ENCODE measurements at places on chromosomes 2 and 18.

DNA sequence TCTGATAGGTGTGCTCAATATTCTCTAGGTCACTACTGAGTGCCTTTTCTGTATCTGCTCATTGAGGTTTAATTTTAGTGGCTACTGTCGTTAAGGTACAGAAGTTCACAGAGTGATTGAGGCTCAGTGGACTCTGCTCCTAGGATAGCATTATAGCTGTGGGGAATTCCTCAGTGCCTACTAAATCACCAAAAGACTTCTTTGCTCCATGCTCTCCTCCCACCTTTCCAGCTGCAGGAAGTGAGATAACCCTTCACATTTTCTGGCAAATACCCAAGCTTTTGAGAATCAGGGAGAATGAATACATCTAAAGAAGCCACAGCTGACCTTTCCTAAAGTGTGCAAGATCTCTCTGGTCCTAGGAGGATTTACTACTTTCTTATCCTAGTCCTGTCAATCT is 95.2 kb upstream of the FSIP2 start:
- no peak for DNase-seq

DNA sequence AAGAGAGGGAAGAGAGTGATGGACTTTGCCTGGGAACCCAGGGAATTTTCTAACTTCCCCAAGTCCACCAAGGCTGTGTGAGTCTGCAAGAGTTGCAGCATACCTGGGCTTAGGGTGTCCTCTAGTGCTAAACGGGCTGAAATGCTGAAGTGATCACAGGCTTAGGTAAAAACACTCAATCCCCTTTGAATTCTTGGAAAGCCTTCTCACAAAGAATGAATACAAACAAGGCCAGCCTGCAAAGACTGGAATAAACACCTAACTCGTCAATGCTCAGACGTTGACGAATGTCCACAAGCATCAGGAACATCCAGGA is 30.0 kb upstream of the BMP10 start:
- no peak for DNase-seq

GRCh38 chr2:201984800-201985525 is 48.7 kb upstream of the FZD7 start:
- no peak for DNase-seq

DNA sequence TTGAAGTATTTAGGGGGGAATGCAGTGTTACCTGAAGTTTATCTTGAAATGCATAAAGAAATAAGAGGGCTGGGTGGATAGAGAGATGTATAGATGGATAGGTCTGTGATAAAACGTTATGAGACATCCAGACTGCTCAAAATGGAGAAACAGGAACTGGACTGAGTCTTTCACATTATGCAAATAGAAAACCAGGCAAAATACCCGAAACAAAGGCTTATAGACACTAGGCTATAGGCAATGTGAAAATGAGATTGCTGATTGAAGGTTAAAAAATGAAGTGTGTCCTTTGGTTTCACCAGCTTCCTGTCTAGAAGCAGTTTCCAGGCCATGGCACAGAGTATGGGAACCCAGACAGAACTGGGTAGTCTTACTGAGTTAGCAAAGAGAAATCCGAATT is 24.9 kb upstream of the SLC3A1 start:
- DNase-seq = no peak

GRCh38 chr2:128362889-128363228 is 44.2 kb upstream of the HS6ST1 start:
- no peak for DNase-seq

GRCh38 chr2:214497489-214497888 is 86.6 kb downstream of the VWC2L start:
- DNase-seq = no peak

- DNase-seq = no peak
These were observed 286.6 kb downstream of the RIT2 start for GRCh38 chr18:42828881-42829280.

- no peak for DNase-seq
These were observed 31.8 kb downstream of the NCK2 start for GRCh38 chr2:105776560-105776928.
